ENCODE measurements at places on chromosomes 7 and 10.

- DNase-seq: no peak
Observed at GRCh38 chr7:110909117-110909516, 181.8 kb upstream of the LRRN3 start.

- no peak for DNase-seq
Observed at GRCh38 chr7:156234666-156235494, 405.7 kb upstream of the RNF32 start.

- no peak for DNase-seq
Observed at GRCh38 chr7:116169060-116169459, 41.3 kb upstream of the TES start.

- no peak for DNase-seq
Observed at GRCh38 chr7:47441796-47442604, 139.9 kb downstream of the TNS3 start.

GRCh38 chr10:124146483-124146882, 53.1 kb upstream of the CHST15 start:
- DNase-seq: no peak

DNA sequence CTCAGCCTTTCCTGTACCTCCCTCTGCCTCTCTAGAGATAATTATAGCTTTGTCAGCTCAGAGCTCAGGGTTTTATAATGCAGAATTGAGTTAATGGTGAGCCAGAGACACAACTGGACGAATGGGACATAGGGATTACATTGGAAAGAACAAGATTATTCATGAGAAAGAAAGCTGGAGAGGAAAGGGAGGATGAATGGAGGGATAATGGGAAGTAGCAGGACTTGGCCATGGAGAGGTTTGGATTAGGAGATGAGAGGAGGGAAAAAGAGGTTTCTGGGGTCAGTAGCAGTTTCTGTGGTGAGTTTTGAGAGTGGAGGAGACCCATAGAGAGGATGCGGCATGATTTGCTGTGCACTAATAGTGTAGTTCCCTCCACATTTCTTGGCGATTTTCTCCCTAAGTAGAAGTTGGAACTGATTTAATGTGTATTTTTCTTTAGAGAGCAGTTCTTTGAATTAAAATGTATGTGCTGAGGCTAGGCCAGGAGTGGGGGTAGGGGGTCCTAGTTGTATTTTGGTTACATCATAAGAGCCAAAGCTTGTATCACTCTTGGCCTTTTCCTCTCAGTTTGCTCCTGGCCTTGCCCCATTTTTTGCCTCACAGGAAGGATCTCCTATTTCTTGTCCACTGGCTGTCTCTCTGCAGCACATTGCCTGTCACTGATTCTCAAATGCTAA, 107.4 kb downstream of the MKX start:
- DNase-seq: no peak

DNA sequence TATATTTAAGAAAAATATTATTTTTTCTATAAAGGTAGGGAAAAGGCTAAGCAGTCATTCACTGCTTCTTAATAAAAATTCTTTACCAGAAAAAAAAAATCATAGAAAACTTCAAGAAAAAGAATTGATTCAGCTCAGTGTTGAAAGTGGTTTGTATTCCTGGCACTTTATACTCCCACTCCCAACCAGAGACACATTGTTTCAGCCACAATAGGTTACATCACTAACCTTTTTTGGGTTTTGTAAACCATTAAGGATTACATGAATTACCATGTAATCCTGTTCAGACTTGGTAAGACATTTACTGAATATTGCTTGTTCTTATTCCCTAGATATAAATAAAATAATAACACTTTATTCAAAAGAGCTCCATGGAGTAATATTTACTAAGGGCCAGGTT, 46.6 kb downstream of the MINPP1 start:
- no peak for DNase-seq

DNA sequence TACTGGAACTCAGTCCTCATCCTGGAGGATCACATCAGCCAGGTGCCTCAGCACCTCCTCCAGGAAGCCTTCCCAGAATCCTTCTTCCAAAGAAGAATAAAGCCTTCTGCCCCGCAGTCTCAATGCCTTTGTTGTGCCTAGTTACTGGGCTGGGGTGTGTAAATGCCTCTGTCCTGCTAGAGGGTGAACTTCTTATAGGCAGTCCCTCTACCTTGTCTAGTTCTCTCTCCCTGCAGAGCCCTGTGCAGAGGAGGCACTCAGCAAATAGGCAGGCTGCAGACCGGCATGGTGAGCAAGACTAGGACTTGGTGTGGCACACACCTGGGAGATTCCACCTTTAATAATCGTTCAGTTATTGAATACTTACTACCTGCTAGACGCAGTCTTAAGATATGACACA, 104.7 kb upstream of the PCBD1 start:
- no peak for DNase-seq

GRCh38 chr7:69845721-69846495, 247.6 kb downstream of the AUTS2 start:
- DNase-seq: no peak

DNA sequence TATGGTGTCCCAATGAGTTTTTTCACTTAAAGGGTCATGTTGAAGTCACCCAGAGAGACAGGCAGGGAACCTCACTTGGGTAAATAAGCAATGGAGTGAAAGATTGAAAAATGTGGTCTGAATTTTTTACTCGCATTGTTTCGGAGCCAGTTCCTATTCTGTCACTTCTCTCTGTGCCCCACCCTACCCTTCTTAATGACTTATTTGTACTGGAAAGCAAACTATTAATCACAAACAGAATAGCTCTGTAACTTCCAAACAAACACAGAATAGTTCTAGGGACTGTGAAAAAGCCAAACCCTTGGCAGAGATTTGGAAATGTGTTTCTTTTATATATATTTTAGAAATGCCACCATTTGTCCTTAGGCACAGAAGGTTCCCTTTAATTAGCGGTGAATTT, 76.0 kb downstream of the LRMDA start:
- no peak for DNase-seq

DNA sequence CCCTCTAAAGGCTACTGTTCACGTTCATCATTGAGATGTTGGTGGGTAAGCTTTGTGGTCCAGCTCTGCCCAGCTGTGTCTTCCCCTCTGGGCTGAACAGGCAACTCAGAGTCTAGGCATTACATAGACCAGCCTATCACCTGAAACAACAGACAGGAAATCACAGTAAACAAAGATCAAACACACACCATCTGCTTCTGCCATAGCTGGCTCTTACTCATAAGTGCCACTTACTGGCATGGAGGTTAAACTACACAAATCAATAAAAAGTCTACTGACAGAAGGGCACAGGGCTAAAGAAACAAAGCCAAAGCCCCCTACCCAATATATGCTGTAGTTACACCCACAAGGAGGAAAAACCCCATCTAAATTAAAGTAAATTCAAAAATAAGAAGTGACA, 35.0 kb downstream of the SEPTIN14 start:
- no peak for DNase-seq

DNA sequence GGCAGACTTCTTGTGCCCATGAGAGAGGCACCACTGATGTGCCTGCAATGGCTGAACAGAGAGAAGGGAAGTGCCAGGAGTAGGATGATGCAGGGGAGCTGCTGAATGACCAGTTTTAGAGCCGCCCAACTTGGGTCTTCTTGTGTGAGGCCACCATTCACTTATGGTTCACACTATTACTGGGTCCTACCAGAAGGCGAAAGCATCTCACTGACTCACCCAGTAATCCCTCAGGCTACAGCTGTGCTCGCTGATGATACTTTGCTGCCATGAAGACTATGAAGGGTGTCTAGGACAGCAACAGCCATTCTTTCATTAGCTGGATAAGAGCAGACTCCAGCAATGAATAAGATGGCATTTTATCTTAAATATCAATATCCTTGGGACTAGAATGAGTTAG, 47.6 kb downstream of the PLXNA4 start:
- no peak for DNase-seq

All from activated CD8-positive, alpha-beta memory T cell treated with anti-CD3 and anti-CD28 coated beads for 1 hour (primary cell).